ENCODE measurements at places on chromosomes 13 and 19.

DNA sequence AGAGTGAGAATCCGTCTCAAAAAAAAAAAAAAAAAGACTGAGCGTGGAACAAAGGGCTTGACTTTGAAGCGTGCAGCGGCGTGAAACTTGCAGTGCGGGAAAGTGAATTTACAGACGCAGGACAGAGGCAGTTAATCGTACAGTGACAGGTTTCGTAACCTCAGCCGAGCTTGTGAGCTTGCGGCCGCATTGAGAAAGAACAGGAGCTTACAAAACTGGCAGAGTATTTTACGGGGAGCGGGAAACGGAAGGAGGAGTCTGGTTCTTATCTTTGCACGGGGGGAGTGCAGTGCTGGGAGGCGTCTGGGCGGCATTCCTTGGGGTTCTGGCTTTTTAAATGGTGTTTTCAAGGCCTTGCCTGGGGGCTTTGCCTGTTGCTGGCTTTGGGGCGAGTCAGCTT is 6.0 kb upstream of the BSG start:
- DNase-seq: no peak

- no peak for DNase-seq
These were observed at the start of gene MYO16 for GRCh38 chr13:108629181-108629752. Gene MYO16, plus strand, starts transcription at chr13:108629611. Its CDS starts 234 bp downstream, at chr13:108629845.

DNA sequence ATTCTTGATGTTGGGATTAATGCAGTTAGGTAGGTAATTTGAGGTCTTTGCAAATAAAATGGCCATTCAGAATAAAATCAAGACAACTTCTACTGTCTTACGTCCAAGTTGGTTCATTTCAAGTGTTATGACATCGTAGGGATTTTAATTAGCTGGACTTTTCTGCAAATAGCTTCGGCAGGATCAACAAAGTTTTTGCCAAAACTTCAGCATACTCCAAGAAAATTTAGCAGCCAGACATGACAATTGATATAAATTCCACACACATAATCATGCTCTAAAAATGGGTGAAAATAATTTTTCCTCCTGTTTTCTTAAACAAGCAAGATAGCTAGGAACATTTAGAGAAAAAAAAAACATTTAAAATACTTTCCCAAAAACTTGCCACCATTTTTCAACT is 158.8 kb downstream of the RGCC start:
- no peak for DNase-seq

- DNase-seq: no peak
These were observed 33.0 kb downstream of the KCTD4 start for GRCh38 chr13:45167611-45168554.

- DNase-seq: no peak
These were observed 79.2 kb upstream of the CACNA1A start for GRCh38 chr19:13585512-13585911.

DNA sequence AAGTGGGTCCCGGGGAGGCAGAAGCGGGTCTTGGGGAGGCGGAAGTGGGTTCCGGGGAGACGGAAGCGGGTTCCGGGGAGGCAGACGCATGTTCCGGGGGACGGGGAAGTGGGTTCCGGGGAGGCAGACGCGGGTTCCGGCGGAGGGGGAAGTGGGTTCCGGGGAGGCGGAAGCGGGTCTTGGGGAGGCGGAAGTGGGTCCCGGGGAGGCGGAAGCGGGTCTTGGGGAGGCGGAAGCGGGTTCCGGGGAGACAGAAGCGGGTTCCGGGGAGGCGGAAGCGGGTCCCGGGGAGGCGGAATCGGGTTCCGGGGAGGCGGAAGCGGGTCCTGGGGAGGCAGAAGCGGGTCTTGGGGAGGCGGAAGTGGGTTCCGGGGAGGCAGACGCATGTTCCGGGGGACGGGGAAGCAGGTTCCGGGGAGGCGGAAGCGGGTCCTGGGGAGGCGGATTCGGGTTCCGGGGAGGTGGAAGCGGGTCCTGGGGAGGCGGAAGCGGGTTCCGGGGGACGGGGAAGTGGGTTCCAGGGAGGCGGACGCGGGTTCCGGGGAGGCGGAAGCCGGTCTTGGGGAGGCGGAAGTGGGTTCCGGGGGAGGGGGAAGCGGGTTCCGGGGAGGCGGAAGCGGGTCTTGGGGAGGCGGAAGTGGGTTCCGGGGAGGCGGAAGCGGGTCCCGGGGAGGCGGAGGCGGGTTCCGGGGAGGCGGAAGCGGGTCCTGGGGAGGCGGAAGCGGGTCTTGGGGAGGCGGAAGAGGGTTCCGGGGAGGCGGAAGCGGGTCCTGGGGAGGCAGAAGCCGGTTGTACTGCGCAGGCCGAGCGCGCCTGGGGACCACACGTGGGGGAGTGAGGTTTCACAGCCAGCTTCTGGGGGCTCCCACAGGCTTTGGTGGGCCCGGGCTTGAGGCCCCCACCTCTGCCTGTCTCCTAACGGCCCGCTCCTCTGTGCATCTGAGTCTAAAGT is 2.5 kb downstream of the SHC2 start:
- DNase-seq: no peak

DNA sequence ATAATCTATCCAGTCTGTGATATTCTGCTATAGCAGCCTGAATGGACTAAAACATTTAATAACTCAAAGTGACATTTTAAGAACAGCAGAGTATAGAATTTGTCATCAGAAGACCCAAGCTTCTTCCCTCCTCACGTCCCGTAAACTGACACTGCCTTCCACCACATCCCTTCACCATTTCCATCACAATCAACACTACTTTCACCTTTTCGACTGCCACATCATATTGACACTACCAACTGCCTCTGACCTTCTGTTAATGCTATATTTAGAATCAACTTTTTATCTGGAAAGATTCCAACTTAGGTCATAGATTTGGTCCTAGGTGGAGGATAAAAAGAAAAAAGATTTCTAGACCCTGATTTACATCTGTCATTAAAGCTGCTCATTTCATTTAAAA is 39.6 kb downstream of the STOML3 start:
- DNase-seq: no peak

DNA sequence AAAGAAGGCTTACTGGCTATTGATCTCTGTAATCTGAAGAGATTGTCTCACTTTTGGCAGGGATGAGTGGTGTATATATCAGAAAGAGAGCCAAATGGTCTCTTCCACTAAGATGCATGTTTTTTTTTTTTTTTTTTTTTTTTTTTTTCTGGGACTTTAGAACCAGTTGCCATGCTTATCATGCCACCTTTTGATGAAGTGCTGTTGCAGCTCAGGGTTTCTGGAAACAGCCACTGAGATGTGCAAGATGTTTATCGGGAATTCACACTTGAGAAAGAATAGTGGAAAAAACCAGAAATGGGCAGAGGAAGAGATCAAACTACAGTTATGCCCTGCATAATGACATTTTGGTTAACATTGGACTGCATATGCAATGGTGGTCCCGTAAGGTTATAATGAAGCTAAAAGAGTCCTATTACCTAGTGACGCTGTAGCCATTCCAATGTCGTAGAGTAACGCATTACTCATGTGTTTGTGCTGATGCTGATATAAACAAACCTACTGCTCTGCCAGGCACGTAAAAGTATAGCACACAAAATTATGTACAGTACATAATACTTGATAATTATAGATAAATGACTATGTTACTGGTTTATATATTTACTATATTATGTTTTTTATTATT is 121.0 kb downstream of the KLF5 start:
- DNase-seq: no peak

DNA sequence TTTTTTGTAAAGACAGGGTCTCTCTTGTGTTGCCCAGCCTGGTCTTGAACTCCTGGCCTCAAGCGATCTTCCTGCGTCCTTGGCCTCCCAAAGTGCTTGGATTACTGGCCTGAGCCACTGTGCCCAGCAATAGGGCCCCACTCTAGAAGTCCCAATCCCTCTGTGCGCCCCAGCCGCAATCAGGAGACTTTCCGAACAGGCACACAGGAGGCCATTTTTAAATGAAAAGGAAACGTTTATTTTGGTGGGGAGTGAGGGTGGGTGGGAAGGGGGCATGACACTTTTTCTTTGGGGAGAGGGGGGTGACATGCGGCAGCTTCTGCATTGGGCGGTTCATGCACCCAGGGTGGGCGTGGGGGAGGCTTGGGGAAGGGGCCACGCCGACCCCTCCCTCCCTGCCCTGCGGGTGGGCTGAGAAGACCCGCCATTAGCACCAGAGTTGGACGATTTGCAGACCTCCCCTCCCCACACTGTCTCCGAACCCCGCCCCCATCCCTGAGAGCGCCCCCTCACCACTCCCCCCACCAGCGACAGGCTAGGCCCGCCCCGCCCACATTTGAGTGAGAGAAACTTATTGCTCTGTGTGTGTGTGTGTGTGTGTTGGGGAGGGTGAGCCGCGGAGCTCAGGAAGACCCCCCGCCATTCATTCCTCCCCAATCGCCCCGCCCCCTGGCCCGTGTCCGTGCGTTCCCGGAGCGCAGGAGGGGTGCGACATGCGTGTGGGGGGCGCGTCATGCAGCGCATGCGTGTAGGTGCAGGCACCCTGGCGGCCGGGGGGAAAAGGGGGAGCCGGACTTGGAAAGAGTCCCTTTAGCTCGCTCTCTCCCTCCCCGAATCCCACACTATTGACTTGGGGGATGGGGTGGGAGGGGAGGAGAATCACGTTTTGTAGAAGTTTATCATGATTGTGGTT is 17.2 kb downstream of the KCNC3 start:
- DNase-seq: no peak

DNA sequence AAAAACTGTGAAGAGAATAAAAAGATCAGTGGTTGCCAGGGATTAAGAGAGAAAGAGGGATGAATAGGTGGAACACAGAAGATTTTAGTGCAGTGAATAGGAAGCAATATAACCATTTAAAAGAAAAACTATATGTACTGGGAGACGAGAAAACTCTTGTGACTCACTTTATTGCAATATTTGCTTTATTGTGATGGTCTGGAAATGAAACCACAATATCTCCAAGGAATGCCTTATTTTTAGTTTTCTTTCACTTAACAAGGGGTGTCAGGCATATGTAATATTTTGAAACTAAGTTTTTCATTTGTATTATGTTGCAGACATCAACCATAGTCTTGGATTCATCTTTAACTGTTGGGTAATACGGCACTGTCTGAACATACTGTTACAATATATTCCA is 1308.2 kb downstream of the PCDH9 start:
- DNase-seq: no peak

GRCh38 chr13:22040810-22041364 is 370.0 kb downstream of the FGF9 start:
- DNase-seq: no peak

DNA sequence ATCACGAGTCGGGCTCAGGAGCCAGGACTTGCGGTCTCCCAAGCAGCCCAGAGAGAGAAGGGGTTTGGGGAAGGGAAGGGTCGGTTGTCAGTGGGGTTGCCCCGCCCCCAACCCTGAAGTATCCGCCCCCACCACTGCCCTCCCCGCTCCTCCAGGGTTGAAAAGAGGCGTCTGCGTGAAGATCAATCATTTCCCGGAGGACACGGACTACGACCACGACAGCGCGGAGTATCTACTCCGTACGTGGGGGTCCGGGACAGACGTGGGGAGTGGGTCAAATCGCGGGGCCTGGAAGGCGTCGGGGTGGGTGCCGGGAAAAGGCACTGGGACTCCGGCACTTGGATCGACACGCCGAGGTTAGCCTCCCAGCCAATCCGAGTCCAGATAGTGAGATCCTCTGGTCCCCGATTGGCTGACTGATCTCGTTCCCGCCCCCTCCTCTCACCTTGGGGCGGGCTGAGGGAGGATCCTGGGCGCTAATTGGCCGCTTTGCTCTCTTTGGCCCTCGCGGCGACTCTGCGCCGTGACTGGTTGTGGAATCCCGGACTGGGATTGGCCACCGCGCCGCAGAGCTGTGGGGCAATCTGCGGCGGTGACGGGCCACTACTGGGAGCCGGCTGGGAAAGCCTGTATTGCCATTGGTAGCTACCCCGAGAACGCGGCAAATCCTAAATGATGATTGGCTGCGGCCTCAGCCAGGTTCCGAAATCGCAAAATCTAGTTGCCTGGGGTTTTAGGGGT is 13.3 kb upstream of the CACNG6 start:
- DNase-seq: no peak

DNA sequence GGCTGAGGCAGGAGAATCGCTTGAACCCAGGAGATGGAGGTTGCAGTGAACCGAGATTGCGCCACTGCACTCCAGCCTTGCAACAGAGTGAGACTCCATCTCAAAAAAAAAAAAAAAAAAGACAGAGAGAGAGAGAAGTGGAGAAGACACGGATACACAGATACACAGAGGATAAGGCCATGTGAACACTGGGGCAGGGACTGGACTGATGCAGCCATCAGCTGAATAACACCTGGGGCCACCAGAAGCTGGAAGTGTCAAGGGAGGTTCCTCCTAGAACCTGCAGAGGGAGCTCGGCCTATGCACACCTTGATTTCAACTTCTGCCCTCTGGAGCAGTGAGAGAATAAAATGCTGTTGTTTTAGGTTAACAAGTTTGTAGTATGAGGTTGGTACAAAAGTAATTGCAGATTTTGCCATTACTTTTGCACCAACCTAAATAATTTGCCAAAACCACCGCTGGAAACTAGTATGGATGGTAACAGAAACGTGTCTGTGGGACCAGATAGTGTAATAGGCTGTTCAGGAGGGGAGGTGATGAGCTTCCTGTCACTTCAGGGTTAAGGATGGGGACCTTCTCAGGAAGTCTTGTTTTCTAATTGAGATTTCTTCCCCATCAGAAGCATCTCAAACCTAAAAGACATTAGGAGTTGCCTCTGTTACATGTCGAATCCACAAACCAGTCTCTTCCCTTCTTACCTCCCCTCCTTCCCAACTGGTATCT is 36.4 kb upstream of the IGSF23 start:
- DNase-seq: no peak

DNA sequence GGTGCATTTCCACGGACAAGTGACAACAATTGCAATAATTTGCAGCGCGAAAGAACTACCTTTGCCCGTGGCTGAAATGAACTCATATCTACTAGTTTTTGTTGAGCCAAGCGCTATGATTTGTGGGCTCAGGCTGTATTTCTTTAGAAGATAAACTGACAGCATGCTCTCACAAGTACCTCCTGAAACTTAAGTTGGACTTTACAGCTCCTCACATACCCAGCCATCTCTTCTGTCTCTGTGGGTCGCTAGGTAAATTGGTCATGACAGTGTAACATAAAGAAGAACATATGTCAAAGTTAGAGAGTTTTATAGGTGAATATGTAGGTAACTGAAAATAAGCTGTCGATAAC is 839 bp downstream of the COG6 start:
- no peak for DNase-seq

- no peak for DNase-seq
These were observed 80.6 kb downstream of the ABCC4 start for GRCh38 chr13:95220611-95221010.

DNA sequence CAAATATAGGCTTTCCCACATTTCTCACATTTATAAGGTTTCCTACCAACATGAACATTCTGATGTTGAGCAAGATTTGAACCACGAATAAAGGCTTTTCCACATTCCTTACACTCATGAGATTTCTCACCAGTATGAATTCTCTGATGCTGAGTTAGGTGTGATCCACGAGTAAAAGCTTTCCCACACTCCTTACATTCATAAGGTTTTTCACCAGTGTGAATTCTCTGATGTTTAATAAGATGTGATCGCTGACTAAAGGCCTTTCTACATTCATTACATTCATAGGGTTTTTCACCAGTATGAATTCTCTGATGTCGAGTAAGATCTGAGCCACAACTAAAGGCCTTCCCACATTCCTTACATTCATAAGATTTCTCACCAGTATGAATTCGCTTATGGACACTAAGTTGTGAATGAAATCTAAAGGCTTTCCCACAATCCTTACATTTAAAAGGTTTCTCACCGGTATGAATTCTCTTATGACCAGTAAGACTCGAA is 19.0 kb downstream of the ZNF790 start:
- no peak for DNase-seq

All from stimulated activated CD8-positive, alpha-beta memory T cell treated with anti-CD3 and anti-CD28 coated beads, Interleukin-7, amount 100 ng/mL, for 1 hour (primary cell).